ENCODE measurements at places on chromosomes 2 and 18.

GRCh38 chr2:226423498-226423960 lies 376.1 kb downstream of the IRS1 start:
- DNase-seq, result no peak

DNA sequence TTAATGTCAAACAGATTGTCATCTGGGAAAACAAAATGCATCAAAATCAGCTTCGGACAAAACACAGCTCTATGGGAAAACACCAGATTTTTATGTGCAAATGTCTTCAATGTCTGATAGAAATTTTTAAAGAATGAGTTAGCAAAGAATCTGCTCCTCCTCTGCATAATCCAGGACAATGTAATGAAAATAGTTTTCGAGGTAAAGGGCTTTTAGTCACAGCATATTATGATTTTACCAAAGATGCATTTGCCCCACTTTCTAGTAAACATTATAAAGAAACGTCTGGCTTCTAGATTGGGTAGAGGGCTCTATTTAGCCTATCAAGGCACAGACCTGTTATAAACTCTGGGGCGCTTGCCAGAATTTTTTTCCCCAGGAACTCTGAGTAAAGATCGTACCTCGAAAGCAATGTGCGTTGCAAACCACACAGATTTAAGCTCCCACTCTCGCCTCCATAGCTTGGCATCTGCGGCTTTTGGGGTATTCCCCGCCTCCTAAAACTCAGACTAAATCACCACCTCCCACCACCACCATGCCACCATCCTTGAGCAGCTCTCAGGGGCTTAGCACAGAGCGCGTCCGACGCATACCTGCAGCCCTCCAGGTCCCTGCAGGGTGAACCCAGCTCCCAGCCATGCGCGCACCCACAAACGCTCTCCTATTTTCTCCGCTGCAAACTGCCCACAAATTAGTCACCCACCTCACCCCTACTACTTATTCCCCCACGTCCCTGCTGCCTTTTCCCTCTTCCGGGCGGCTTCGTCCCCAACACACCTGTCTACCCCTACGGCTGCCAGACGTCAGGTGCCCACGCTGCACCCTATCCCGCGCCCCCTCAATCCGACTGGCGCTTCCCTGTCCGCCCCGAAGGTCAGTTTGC lies 829 bp downstream of the ACVR1C start:
- no peak for DNase-seq

DNA sequence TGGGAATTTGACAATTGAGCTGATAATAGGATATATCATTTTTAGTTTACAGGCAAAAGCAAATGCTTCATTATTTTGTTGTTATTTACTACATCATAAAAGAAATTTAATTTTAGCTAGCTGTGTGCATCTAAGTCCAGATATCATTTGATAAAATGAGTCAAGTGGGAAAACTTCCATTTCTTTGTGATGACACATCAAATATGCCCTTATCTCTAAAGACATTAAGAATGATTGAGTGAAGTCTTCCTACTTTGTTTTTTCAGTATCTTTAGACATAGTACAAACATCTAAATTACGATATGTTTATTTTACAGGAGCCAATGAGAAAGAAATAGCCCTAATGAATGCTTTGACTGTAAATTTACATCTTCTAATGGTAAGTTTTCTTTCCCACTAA lies 77.0 kb downstream of the KYNU start:
- no peak for DNase-seq

GRCh38 chr2:96747061-96747617 lies 7.3 kb upstream of the LMAN2L start:
- no peak for DNase-seq

DNA sequence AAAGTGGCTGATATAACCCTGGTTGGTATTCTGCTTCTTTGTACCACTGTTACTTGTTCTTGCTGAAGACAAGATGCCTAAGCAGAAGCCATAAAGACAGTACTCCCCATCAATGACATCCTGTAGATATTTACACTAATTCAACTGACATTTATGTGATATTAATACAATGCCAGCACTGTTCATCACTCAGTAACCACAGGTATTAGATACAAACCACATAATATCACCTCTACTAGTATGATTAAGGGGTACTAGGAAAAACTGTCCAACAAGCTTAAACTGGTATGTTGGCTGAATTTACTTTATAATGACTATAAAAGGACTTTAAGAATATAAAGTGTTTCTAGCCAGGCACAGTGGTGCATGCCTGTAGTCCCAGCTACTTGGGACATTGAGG lies 65.8 kb downstream of the RTN4 start:
- DNase-seq, result no peak

- DNase-seq, result no peak
Observed at GRCh38 chr18:34840256-34840826, 130.2 kb downstream of the DTNA start.

GRCh38 chr2:100193291-100193710 lies 50.9 kb upstream of the AFF3 start:
- no peak for DNase-seq

DNA sequence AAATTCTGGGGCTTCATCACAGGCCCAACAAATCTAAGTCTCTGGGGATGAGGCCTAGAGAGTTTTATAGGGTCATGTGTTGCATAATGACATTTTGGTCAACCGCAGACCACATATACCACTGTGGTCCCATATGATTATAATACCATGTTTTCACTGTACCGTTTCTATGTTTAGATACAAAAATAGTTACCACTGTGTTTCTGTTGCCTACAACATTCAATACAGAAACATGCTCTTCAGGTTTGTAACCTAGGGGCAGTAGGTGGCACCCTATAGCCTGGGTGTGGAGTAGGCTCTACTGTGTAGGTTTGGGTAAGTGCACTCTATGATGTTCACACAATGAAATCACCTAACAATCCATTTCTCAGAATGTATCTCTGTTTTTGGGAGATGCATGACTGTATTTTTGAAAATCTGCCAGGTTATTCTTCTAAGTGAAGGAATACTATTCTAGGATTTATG lies 485.2 kb downstream of the PTPRM start:
- no peak for DNase-seq

DNA sequence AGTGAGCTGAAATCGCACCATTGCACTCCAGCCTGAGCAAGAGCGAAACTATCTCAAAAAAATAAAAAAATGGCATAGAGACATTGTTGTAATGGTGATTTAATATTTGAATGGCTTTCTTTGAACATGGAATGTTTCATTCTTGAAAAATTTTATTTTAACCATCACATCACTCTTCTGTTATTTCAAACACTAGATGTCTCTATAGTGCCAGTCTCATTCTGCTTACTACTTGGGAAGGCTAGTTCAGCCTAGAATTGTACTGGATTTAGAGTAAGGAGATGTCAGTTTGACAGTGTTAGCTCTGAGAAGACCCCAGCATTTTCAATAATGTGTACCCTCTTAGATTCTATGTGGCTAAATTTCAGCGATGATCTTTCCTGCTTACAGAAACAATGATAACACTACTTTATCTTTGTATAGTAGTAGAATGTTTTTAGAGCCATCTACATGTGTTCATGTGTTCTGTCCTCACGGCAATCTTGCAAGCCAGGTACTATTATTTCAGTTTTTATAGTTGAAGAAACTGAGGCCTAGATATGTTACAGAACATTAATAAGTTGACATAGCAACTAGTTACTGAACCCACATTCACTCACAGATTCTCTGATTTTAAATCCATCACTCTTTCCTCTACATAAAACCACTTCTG lies 142.9 kb upstream of the ZSWIM2 start:
- no peak for DNase-seq

- DNase-seq, result no peak
Observed at GRCh38 chr2:38109732-38110181, 33.8 kb upstream of the CYP1B1 start.

GRCh38 chr18:74534150-74534969 lies at the start of gene CNDP1:
Gene CNDP1, plus strand, starts transcription at chr18:74534500. Its CDS starts 168 bp downstream, at chr18:74534668.
- DNase-seq, result no peak

GRCh38 chr2:201452058-201452921 lies 750 bp downstream of the STRADB start:
- DNase-seq, result peak; percentile 54

GRCh38 chr18:70015127-70015526 lies 67.5 kb upstream of the CD226 start:
- no peak for DNase-seq

GRCh38 chr2:214995926-214996670 lies 142.3 kb downstream of the ABCA12 start:
- DNase-seq, result no peak

DNA sequence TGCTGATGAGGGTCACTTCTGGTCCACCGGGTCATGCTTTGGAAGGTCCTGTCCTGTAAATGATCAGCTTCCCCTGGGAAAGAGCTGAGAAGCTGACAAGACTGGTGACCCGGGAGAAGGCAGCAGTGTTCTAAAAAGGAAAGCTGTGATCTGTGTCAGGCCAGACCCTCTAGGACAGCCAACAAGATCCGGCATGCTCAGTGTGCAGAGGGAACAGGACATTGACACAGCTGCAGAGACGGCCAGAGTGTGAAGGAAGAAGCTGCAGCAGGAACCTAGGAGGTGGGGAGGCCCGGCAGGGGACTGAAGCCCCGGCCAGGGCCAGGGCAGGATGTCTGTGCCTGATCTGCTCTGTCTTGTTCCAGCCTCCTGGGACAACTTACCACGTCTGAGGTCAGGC lies 372.7 kb upstream of the ID2 start:
- DNase-seq, result no peak

DNA sequence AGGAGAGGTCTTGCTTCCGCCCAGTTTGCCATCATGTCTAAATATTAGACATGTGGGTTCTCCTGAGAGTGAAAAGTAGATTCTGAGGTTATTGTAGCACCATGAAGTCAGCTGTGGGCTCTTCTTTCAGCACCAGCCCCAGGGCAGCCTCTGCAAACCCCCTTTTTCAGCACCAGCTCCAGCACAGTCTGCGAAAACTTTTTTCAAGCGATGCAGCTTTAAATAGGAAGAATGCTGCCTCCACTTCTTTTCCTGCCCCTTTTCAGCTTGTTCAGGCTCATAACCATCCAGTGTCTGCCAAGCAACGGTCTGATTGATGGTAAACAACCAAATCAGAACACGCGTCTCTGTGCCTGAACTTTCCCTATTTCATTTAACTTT lies at the start of gene COL5A2:
Gene COL5A2 (minus strand): TSS at position 192 of the 381 bp plus-strand sequence. CDS start 157 bp downstream, at position 35.
- DNase-seq, result no peak

DNA sequence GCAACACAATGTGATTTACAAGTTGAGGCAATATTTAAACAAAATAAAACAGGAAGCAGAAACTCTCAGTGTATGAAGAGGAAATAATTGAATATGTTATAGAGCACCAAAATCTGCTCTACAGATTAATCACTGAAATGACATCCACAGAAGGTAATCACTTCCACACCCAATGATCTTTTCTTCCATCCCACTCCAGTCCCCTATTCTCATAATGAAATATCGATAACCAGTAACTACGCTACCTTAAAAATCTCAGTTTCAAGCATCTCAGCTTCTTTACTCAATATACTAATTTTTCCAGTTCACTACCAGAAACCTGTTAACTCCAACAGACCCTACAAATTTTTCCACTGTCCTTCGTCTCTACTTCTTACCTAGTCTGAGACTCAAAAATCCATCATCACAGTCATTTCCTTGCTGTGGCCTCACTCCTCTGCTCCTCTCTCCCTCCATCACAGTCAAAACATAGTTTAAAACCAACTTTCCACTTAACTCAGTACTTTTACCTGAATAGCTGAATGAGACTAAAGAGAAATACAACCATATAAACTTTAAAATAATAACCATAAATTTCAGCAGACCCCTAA lies 67.1 kb downstream of the MEMO1 start:
- no peak for DNase-seq

DNA sequence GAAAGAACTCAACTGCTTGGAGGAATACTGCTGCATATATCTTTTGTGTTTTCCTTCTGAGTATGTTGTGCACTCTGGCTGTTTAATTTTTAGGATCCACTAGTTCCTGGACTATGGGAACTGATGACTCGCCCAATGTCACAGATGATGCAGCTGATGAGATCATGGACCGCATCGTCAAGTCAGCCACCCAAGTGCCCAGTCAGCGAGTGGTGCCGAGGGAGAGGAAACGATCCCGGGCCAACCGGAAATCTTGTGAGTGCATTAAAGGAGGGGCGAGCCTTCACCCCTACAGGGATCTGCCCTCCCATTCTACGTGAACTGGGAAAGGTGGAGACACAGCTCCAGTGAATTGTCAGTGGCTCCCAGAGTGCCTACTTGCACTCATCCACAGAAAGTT lies 59.6 kb downstream of the TPGS2 start:
- DNase-seq, result no peak

GRCh38 chr2:215765729-215766360 lies 247.5 kb downstream of the MREG start:
- DNase-seq, result no peak

DNA sequence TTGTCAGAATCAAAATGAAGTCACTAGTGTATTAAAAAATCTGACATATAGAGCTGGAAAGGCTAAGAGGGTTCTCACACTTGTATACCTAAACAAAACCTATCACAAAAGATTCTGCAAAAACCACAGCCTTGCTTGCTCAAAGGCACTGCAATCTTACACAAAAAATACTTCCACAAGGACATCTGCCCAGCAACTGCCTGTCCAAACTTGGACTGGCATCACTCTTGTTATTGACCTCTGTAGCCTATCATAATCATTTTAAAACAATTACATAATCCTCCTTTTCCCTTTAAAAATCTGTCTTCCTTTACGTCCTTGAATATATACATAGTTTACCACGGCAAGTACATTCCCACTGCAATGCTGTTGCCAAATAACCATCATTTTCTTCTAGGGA lies 19.9 kb downstream of the CHMP3 start:
- no peak for DNase-seq

- DNase-seq, result no peak
Observed at GRCh38 chr2:33021542-33022227, 74.9 kb downstream of the LTBP1 start.

- DNase-seq, result no peak
Observed at GRCh38 chr2:128578406-128579390, 260.0 kb upstream of the HS6ST1 start.

GRCh38 chr2:65495251-65495877 lies 63.0 kb upstream of the SPRED2 start:
- DNase-seq, result no peak

DNA sequence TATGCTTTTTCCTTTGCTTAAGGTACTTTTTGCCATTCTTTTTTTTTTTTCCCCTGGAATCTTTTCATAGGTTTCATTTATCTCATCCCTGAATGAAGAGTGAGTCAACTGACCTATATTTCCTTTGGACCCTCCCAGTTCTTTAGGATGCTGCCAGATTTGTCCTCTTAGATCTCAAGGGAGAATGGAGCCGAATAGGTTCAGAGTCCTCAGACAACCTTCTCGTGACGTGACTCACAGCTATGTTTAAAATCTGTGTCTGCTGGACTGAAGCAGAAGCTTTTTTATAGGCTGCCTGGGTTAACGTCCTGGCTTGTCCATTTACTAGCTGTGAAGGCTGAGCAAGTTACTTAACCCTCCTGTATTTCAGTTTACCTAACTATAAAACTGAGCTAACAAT lies 358.6 kb downstream of the DLGAP1 start:
- DNase-seq, result no peak

- DNase-seq, result no peak
Observed at GRCh38 chr2:12960671-12961070, 243.9 kb downstream of the TRIB2 start.

GRCh38 chr2:109188496-109188890 lies 59.5 kb downstream of the SH3RF3 start:
- DNase-seq, result no peak

All from cerebellum (tissue), 4 donors.